8988T (cell line): ENCODE measurements at places on chromosomes 1 and 21.

- no peak for DNase-seq
Observed at GRCh38 chr1:103583887-103584286, 12.5 kb downstream of the AMY2B start.

DNA sequence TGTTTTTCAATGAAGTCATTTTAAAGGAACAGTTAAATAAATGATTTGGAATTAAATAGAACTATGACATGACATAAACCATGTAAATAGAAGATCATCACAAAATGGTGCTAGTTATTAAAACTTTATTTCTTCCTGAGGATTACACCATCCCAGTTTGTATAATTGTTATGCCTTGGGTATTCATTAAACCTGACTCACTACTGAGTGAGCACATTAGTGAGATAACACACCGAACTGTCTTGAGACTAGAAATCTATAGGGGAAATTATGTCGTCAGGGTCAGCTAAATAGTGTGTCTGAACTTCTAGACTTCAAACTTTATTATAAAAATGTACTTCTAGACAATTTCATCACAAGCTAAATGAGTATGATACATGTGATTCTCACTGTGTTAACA lies 189.4 kb downstream of the NCAM2 start:
- DNase-seq: no peak

DNA sequence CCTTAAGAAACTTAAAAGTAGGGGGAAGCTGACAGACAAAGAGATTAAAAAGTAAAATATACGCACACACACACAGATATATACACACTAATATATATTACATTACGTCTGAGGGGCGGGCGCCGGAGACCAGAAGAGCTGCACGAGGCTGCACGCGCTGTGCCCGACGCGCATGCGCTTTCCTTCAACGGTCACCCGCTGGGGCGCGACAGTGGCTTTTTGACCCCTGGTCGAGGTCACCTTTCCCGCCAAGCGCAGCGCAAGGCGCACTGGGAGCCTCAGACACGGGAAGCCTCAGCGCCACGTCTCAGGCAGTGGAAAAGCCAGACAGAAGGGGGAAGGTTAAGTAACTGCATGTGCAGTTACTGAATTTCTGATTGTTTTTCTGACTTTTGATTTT lies at the start of gene HORMAD1:
Gene HORMAD1, minus strand, starts transcription at position 193 of the 400 bp plus-strand sequence. CDS start 1,390 bp downstream, outside the sequence.
- no peak for DNase-seq

DNA sequence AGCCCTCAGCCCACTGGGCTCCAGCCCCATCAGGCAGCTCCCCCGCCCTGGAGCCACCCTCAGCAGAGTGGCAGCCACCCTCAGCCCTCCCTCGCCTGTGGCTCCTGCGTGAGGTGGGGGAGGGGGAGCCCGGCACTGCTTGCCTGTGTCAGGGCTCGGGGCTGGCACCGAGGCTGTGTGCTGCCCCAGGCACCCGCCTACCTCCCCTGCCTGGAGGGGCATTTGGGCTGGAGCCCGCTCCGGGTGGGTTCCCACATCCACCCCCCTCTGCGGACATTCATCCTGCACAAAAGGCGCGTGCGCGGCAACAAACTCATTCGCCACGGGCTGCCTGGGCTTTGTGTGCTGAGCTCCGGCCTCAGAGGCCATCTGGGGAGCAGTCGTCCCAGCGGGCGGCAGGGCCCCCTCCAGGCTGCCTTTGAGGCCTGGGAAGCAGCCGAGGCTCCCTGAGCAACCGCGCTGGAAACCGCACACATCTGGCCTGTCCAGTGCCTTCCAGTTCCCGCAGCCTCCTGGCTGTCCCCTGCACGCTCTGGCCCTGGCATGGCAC lies 12.6 kb upstream of the TNFRSF14 start:
- no peak for DNase-seq

DNA sequence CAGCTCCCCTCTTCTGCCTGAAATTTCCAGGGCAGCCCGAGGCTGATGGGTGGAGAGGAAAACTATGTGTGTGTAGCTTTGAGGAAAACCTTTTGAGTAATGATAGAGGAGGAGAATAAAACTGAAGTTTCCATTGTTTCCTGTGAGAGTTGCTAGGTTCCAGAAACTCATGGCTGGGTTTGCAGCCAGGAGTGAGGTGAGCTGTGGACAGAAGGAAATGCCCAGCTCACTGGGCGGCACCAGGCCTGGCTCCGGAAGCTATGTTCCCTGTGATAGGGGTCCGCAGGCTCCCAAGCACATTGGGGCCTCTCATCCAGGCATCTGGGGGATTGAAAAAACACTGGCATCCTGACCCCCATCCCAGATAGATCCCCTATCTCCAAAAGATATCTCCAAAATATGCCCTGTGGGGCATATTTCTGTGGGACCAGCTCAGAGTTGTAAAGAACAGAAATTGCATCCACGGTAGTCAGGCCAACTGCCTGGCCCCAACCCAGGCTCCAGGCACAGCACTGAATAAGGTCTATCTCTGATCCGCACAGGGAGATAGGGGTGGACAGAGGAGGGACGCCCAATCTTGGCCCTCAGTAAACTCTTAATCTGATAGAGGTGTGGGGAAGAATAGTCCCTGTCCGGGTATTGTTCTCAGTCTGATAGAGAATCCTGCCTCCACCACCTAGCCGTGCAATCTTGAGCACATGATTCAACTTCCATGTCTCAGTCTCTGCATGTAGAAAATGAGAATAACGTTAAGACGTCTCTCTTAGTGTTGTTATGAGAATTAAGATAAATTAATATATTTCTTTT lies 1.8 kb upstream of the HSPG2 start:
- no peak for DNase-seq

GRCh38 chr21:27062443-27062842 lies 95.6 kb upstream of the ADAMTS5 start:
- no peak for DNase-seq

DNA sequence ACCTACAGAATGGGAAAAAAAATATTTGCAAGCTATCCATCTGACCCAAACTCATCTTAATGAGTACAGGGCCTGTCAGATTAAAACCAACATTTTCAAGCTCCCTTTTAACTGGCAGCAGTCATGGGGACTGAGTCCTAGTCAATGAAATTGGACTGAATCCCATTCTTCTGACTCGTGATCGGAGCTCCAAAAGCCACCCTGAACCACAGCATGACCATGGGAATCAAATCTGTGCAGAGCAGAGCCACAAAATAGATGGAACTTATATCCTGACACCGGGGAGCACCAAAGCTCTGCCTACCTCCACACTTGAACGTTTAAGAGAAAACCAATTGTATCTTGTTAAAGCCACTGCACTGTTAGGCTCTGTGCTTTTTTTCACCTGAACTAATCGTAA lies 5.0 kb upstream of the RWDD3 start:
- no peak for DNase-seq

DNA sequence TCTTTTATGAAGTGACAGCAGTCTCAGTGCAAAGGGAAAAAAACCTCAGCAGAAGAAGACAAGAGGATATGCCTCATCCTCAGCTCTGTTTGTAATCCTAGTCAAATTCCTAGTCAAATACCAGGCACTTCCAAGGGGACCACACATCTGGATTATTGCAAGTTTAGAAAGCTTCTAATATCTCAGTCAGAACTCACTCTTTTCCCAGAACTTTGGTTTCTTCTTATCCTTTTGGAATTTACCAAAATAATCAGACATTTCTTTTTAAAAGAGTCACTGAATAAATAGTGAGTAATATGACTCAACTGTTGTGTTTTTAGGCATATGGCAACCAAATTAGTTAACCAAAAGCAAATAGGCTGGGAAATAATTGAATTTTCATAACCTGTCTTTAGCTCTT lies 47.8 kb downstream of the PRRX1 start:
- DNase-seq: no peak

GRCh38 chr1:17236779-17237560 lies 11.9 kb upstream of the PADI3 start:
- peak; percentile 71 for DNase-seq

- DNase-seq: no peak
Observed at GRCh38 chr1:62800281-62800680, 16.3 kb downstream of the ATG4C start.

GRCh38 chr1:35558374-35559316 lies 1.0 kb downstream of the NCDN start:
- no peak for DNase-seq

DNA sequence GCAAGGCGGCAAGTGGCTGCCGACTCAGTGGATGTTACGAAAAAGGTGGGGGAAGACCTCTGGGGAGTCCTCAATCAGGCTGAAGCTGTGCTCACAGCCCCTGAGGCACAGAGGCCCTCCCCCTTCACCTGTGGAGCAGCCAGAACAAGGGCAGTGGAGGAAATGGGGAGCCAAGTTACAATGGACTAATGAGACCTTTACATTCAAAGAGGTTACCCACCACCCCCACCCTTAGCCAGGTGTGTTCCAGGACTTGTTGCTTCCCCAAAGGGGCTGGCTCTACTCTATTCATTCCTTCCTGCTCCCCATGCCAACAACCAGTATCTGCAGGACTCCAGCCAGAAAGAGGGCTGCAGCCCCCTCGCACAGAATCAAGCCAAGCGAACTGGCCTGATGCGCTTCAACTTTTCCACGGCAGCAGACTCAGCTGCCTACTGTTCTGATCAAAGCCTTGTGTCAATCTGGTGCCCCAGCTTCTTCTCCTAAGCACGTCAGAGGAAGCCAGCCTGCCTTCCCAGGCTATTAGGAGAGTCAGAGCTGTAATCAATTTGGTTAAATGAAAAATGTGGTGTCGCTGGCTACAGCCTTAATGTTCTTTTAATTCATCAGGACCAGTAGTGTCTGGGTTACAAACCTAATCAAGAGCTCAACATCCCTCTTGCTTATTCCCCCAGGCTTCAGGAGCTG lies 1.8 kb upstream of the SYT2 start:
- no peak for DNase-seq

GRCh38 chr1:26970810-26971209 lies 10.5 kb upstream of the KDF1 start:
- no peak for DNase-seq
